ENCODE measurements at places on chromosomes 16 and 17.

- DNase-seq = no peak
Measured at GRCh38 chr17:69064001-69064400, 3.3 kb upstream of the ABCA9 start.

DNA sequence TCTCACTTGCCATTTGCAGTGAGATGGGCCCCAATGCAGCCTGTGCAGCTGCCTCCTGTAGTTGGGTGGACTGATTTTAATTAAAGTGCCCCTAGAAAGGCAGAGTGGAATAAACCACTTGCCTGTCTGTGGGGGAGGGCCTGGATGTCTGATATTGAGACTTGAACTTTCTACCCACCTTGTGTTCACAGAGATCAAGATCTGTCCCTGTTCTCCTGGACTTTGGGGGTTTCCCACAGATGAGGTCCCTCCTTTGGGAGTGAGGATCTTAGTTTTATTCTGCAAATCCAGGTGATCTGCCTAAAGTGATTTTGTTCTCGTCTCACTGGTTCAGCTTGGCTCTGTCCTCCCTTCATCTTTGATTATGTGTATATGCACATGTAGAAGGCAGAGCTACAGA, 7.7 kb upstream of the DHRS13 start:
- no peak for DNase-seq

- DNase-seq = no peak
Measured at GRCh38 chr17:71067669-71068407, 898.5 kb downstream of the KCNJ2 start.

GRCh38 chr17:58224315-58224714, 5.3 kb upstream of the MKS1 start:
- DNase-seq = no peak

DNA sequence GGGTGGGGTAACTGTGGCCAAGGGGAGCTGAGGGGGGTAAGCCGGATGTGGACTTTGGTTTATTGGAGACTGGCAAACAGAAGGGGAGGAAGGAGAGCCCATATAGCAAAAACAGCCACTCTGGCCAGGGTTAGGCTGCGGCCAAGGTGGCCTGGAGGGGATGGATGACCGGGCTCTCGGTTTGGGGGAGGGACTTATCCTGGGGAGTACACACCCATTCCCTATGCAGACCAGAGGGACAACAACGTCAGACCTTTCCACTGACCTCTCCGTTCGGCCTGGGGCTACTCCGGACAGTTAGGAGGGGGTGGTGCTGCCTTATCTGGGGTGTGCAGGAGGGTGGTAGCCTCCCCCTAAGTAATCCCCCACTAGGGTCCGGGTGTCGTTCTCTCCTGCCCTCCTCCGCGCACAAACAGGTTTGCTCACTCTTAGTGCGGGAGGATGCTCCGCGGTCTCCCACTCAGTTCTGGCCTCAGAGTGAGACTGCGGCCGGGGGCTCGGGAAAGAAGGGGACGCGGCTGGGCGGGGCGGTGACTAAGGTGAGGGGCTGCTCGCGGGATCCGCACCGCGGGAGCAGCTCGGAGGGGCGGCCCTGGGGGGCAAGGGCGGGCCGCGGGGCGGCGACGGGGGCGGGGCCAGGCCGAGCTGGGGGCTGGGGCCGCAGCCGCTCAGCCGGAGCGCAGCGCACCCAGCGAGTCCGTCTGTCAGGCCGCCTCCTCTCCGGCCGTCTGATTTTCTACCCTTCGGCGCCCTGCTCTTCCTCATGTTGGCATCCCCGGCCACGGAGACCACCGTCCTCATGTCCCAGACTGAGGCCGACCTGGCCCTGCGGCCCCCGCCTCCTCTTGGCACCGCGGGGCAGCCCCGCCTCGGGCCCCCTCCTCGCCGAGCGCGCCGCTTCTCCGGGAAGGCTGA, at the start of gene WNK4:
Gene WNK4 (plus strand): TSS at position 675 of the 915 bp plus-strand sequence. CDS start 89 bp downstream, at position 764.
- DNase-seq = no peak

DNA sequence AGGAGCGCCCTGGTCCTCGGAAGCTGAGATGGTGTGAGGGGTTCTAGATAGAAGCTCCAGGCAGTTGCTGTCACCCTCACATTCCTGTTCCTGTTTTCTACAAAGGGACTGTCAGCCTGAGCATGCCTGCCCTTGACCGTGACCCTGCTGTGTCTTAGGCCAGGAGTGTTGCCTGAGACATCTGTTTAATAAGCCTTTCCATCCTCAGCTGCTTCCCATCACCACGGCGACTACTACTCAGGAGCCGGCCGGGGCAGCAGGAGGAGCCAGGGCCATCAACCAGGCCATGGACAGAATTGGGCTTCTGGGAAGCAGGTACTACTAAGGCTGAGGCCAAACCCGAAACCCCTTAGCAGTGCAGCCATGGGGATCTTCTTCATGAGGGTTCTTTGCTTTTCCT, 151.4 kb downstream of the KATNIP start:
- DNase-seq = no peak

DNA sequence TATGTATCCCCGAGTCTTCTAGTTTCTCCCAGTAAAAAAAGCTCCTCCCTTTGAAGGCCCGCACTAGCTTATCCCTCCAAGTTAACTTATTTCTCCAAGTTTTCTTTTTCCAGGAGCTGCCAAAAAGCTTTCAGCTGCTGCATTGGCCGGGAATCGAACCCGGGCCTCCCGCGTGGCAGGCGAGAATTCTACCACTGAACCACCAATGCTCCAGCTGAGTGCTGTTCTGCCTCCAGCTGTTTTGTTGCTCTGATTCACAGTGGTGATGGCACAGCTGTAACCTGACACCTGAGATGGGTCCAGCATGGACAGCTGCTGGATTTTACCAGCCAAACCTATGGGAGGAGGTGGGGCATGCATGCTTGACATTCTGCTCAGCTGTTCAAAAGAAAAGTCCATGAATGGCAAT, 22.1 kb downstream of the VAC14 start:
- DNase-seq = no peak

GRCh38 chr16:31357324-31358109, 2.5 kb downstream of the ITGAX start:
- DNase-seq = no peak

- DNase-seq = no peak
Measured at GRCh38 chr17:78558989-78559388, 18.2 kb downstream of the DNAH17 start.

DNA sequence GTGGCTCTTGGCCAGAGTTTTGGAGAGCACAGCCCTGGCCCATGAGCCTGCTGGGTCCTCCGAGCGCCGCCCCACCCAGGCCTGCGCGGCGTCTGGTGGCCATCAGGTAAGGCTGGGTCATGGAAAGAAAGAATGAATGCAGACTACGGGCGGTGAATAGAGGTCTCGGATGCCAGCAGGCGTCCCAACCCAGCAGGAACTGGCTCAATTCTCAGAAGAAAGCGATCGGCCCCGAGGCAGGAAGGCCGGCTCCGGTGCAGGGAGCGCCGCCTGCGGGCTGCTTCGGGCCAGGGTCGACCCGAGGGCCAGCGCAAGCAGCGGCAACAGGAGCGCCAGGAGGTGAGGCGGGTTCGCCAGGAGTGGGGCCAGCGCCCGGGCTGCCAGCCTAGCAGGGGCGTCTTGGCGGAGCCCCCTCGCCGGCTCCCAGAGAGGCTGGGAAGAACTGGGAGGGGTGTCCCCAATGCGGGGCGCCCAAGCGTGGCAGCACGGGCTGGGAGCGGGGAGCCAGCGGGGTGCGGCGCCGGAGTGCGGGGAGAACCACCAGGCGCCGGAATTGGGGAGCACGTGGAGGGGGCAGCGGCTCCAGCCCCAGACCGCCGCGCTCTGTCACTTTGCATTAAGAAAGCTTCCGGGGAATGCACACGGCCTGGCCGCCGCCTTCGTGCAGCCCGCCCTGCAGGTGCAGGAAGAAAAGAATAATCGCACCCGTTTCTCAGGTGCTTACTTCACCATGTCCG, 7.1 kb upstream of the TMC5 start:
- no peak for DNase-seq

DNA sequence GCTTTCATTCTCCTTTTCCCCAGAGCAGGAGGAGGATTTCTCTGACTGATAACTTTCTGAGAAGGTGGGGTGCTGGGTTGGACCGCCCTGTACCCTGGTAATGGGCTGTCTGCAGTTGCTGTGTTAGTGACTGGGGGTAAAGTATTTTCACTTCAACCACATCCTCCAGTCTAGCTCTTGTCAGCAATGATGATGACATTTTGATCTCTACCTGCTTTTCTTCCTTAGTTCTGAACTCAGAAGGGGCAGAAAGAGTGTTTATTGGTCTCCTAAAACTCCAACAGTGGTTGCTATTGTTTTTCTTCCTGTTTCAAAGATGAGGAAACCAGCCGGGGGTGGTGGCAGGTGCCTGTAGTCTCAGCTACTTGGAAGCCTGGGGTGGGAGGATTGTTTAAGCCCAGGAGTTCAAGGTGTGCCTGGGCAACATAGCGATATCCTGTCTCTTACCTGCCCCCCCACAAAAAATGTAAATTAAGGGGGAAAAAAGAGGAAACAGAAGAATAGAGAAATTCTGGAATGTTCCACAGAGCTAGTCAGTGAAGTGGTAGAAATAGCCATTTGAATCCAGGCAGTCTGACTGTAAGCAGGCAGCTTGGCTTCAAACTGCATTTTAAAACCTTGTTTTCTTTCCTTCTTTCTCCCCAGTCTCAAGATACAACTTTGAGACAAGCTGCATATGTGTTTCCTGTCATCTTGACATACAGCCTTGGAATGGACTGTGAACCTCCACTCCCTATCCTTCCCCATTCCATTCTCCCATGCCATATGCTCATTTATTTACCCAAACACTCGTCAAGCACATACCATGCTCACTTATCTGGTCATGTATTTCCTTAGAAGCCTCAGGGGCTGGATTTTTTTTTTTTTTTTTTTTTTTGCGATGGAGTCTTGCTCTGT, 3.3 kb upstream of the N4BP1 start:
- DNase-seq = no peak

GRCh38 chr17:16304830-16305229, 48.4 kb downstream of the CENPV start:
- DNase-seq = no peak

GRCh38 chr17:74605361-74605760, 13.3 kb upstream of the CD300LD start:
- peak; percentile 18 for DNase-seq

DNA sequence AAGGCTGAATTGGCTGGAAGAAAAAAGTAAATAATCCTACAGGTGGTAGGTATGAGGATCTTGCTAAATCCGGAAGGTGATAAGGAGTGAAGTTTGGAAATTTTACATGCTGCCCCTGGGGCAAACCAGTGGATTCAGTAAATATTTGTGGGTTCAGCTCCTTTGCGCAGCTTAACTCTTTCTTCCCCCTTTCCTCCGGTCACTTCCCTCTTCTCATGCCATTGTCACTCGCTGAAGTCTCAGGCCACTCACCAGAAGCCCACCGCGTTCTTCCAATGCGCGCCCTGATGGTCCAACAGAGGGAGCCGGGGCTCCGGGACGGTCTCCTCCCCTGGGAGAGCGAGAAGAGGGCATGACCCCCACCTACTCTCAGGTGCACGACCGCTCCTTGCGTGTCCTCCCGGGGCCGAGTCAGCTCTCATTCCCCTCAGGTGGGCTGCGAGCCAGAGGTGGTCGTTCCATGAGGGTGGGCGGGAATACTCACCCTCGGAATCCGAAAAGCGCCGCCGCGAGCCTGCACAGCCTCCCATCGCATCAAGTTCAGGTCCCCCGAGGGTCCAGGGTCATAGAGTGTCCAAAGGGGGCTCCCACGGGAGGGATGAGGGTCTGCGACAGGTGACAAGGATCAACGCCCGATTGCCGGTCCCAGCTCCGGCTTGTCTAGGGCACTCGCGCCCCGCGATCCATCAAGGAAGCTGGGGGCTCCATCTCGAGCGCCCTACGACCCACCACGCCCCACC, 474 bp downstream of the CLN3 start:
- no peak for DNase-seq

DNA sequence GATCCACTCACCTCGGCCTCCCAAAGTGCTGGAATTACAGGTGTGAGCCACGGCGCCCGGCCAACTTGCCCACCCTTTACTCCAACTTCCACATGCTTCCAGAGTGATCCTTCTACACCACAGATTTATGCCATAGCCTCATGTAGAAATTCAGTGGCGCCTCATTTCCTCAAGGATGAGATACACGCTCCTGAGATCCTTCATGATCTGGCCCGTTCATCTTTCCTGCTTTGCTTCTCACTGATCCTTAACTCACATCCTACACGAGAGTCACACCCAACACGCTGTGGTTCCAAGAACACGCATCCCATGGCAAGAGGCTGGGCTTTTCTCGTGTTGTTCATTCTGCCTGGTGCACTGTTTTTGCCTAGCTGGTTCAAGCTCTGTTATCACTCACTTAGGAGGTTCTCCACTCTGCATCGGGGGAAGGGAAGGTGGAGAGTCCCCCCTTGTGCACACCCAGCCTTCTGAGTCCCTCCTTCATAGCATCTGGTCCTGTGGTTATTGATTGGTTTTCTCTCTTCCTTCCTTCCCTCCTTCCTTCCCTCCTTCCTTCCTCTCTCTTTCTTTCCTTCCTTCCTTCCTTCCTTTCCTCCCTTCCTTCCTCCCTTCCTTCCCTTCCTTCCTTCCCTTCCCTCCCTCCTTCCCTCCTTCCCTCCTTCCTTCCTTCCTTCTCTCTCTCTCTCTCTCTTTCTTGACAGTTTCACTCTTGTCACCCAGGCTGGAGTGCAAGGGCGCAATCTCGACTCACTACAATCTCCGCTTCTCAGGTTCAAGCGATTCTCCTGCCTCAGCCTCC, 32.7 kb upstream of the GCSH start:
- no peak for DNase-seq

- DNase-seq = no peak
Measured at GRCh38 chr17:16191604-16192003, 23.7 kb downstream of the NCOR1 start.

GRCh38 chr16:82229800-82230619, 60.0 kb upstream of the MPHOSPH6 start:
- peak; percentile 12 for DNase-seq

DNA sequence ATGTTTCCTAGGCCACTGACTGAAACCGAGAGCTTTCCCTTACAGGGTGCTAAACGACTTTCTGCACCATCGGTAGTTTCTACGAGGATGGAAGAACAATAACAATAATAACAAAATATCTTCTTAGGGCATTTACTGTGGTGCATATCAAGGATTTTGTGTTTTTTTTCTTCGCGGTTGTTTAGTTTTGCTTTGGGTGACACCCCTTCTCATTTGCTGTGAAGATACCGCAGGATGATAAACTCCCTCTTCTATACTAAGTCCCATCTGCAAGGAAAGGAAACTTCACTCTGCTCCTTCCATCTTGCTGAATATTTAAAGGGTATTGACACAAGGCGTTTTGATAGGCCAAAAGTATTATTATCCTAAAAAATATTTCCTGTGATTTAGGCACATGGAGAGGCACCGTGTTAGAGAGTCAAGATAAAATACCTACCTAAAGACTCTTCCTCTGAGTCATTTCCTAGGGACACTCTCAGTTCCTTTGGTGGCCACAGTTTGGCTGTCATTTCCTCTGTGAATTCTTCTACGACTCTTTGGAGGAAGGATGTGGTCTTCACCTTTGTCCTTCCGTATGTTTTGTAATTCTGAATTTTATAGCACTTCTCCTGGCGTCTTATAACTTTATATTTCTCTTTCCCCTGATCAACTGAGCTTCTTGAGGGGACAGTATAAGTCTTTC, 318.8 kb downstream of the CDH13 start:
- no peak for DNase-seq

GRCh38 chr17:10087355-10087754, 111.1 kb downstream of the GAS7 start:
- no peak for DNase-seq
